ENCODE measurements at places on chromosomes 2 and 18.

- DNase-seq = no peak
Measured at GRCh38 chr2:145563741-145564615, 1044.1 kb upstream of the ZEB2 start.

DNA sequence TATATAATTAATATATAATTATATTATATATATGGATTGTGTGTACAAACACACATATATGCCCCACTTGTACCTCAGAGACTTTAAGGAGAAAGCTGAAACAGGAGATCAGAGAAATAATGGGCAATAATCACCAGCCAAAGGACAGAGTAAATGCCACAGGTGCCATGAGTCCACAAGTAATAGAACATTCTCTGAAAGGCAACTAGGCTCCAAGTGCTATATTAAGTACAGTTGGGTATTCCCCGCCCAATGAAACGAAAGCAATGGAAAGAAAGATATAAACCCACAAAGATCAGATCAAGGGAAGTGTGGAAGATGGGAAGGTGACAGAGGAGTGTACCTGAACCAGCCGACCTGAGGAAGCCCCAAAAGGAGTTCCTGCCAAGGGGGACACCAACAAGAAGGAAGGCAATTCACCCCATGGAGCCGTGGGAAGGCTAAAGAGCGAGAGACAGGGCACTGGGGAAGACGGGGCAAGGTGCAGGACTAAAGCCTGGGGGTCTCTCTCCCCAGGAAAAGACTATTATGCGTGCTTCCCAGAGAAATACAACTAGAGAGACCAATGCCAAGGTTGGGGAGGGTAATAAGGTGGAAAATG lies 19.0 kb downstream of the DYM start:
- DNase-seq = no peak

GRCh38 chr18:77762642-77763041 lies 513.0 kb downstream of the GALR1 start:
- DNase-seq = no peak

GRCh38 chr2:156800781-156801361 lies 364.7 kb downstream of the GPD2 start:
- no peak for DNase-seq

DNA sequence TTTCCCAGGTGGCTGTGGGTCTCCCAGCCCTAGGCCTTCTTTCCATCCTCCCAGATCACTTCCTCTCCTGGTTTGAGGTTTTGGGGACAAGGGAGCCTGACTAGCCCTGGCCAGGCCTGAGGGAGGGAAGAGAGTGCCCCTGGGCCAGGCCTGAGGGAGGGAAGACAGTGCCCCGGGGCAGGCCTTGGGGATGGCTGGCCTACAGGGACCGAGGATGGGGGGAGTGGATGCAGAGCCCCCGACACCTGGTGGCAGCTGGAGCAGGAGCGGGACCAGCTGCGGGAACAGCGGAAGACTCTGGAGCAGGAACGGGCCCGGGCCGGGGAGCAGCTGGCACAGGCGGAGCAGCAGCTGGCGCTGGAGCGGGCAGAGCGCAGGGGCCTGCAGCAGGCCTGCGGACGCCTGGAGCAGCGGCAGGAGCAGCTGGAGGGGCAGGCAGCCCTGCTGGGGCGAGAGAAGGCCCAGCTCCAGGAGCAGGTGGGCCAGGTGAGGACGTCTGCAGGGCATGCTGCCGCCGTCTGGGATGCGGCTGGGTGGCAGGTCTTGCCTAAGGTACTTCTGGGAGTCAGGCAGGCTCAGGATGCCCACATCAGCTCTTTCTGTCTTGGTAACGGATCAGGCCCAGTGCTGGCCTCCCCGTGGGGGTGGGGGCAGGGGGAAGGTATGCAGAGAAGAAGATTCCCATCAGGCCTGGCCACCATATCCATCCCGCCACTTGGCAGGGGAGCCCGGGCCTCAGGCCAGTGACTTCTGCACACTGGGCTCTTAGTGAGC lies 29.2 kb downstream of the CROCC2 start:
- no peak for DNase-seq

DNA sequence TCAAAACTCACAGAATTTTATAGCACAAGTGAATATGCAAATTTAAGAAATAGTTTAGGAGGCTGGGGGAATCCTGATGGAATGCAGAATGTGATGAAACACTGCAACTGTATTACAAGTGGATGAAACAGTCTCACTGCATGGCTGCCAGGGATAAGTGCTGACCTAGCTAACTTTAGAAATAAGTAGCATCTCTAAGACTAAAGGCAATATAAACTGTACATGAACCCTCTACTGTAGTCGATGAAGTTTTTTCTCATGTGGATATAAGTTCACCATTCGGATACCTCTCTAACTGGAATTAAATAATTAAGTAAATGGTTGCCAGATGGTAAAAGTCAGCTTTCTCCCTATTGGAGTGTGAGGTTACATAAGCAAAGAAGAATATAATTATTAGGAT lies 777.8 kb upstream of the RAB6C start:
- DNase-seq = no peak

GRCh38 chr2:101305035-101305434 lies 3.5 kb downstream of the RNF149 start:
- DNase-seq = no peak

GRCh38 chr18:44320619-44321460 lies 359.8 kb upstream of the SETBP1 start:
- DNase-seq = no peak

- DNase-seq = peak; percentile 84
Measured at GRCh38 chr18:54742659-54743604, 85.3 kb upstream of the RAB27B start.

DNA sequence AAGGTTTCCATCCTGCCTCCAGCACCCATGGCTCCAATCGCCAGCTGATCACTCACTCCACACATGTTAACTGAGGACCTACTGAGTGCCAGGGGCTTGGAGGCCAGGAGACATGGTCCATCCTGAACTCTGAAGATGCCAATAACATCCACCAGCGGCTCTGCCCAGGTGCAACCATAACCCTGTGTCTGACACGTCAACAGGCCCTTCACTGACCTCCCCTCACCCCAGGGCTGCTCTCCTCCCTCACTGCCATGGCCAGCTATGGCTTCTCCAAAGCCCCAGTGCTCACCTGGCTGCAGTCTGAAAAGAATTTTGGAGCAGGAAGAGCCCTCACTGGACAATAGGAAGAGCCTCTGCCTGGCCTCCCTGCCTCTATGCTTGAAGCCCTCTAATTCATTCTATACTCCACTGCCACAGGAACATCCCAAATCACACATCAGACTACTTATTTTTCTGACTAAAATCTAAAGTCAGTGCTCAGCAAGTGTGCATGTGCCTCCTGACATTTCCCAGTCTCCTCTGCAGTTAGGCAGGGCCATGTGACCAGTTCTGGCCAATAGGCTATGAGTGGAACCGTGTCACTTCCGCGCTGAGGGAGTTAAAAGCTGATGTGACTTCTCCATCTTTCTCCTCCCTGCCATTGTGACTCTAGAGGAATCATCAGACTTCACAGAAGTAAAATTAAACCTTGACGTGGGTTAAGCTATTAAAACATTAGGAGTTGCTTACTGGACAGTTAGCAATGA lies 37.2 kb downstream of the ZBTB7C start:
- DNase-seq = no peak

- DNase-seq = no peak
Measured at GRCh38 chr18:37422116-37422515, 143.5 kb downstream of the CELF4 start.

DNA sequence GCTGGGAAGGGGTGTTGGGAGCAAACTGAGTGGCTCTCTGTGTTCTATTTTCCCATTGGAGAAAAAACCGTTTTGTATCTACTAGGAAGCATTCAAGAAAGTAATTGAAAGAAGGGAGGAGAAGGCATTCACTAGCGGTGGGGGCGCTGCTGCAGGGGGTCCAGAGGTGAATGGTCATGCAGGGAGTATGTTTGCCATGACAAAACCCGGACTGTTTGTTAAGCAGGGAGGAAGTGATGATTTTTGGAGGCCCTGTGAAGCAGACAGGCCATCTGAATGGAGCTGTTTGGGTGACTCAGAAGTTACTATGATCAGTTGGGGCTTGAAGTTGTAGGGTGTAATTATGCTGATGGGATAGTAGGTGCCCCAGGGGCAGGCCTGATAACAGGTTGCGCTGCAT lies 7.0 kb downstream of the TAF4B start:
- DNase-seq = no peak

GRCh38 chr2:172655091-172655837 lies 80.4 kb upstream of the RAPGEF4 start:
- DNase-seq = peak; percentile 50

DNA sequence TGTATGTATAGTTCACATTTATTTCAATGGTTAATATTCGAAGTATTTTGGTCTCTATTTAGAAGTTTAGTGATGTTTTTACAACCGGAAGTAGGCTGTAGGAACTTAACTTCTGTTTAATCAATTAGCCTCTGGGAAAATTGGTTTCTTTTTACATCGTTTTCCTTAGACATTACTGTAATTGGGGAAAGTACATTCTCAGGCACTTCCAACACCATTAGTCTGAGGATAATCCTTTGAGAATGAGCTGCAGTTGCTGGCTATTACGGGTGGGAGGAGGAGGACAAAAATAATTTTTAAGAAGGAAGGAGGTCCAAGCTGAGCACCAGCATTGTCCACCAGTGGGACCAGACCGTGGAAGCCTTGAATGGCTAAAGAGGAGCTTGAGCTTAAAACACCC lies 70.4 kb upstream of the ST3GAL5 start:
- no peak for DNase-seq

DNA sequence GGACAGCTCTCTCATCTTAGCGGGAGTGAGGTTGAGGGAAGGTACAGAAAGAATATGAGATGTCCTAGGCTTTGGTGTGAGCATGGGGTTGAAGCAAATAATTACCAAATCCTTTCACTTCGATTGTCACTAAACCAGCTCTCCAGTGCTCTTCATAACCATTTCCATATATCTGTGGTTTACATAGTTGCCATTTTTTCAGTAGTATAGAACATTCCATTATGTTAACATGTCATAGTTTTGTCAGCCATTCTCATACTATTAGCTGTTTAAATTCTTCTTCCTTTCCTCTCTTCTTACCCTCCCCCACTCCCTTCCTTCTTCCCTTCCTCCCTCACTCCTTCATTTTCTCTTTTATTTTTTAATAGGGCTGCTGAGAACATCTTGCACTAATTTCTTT lies 205.9 kb downstream of the BABAM2 start:
- DNase-seq = no peak

DNA sequence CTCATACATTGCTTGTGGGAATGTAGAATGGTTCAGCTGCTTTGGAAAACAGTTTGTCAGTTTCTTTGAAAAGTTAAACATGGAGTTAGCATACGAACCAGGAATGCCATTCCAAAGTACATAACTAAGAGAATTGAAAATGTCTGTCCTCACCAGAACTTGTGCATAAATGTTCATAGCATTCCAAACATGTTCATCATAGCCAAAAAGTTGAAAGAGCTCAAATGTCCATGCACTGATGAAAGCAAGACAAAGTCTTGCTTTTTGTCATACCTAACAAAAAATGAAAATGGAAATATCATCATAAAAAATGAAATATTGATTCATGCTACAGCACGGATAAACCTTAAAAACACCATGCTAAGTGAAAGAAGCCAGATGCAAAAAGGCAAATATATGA lies 408.8 kb upstream of the UBE2E3 start:
- peak; percentile 28 for DNase-seq

DNA sequence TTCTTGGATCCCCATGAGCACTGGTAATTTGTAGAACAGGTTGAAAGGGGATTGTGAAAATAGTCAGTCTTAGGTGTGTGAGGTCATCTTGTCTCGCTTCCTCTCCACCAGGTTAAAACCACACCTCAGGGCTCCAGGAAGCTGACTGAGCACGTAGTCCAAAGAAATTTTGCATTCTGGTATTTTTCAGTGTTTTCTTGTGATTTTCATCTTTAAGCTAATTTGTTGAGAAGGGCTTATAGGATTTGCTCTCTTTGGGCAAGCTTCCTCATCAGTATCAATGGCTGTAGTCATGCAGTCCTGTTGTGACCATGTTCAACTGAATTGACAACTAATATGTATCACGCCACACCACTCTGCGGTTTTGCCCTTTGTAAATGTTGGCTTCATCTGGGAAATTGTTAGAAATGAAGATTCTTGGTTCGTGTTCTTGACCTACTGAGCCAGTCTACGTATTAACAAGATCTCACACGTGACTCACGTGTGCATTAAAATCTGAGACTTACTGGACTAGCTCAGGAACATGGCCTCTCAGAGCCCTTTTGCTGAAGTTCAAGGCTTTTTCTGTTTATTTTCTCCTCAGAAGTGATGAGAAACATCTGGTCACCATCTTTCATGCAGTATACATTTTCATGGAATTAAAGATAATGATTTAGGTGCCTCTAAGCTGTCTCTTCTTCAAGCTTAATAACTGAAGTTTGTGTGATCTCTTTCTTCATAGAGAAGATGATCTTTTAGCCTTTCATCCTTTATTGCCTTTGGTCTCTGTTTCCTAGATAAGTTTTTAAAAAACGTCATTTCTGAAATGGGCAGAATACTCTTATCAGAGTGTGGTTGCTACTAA lies 32.8 kb downstream of the FMNL2 start:
- DNase-seq = no peak

- DNase-seq = no peak
Measured at GRCh38 chr18:9475643-9476591, 604 bp downstream of the RALBP1 start.

GRCh38 chr2:160332318-160332717 lies 132.2 kb upstream of the ITGB6 start:
- DNase-seq = no peak

- DNase-seq = no peak
Measured at GRCh38 chr2:204652063-204652462, 106.8 kb downstream of the PARD3B start.

GRCh38 chr2:100383306-100383705 lies 34.2 kb downstream of the CHST10 start:
- DNase-seq = no peak

DNA sequence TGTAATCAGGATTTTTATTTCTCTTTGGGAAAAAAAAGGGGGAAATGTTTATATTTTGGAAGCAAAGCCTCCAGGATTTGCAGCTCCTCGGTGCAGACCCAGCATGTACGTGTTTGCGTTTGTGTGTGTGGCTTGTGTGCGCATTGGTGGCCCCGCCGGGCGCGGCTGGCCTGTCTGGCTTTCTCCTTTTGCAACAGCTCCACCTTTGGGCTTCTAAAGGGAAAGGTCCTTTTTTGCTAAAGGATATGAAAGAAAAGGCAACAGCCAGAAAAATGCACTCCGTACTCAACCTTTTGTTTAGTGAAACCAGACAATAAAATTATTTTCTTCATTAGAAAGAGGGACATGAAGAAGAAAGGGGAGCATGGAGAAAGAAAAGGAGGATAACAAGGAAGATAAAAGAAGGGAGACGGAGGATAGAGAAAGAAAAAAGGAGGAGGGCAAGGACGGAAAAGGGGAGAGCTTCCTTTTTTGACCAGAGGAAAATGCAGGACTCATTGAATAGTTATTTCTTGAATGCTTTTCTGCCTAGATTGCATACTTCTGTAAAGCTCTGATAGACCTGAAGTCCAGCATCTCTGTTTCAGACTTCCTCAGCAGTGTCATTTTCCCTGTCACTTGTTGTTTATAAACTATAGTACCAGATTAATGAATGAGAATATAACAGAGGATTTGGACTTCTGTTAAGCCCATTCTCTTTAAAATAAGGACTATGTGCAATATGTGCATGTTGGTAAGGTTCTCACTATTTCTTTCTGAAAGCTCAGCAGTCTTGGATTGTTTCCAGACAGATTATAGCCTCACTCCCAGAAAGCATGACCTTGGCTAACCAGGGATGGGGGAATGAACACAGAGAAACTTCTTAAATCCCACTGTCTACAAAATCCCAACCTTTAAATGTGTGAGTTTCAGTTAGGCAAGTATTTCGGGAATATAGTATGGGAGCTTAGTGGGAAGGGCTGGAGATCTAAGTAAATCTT lies 563.1 kb upstream of the PIK3C3 start:
- DNase-seq = no peak

GRCh38 chr2:136236019-136236418 lies 118.1 kb upstream of the CXCR4 start:
- no peak for DNase-seq
